ENCODE measurements at places on chromosomes 16 and 17. TPM values are rescaled to one million over a fixed set of nuclear protein-coding genes. Genes with fewer than 3 reads are reported as not detected.

FOXN1 gene
- total RNA-seq: not detected

DNA sequence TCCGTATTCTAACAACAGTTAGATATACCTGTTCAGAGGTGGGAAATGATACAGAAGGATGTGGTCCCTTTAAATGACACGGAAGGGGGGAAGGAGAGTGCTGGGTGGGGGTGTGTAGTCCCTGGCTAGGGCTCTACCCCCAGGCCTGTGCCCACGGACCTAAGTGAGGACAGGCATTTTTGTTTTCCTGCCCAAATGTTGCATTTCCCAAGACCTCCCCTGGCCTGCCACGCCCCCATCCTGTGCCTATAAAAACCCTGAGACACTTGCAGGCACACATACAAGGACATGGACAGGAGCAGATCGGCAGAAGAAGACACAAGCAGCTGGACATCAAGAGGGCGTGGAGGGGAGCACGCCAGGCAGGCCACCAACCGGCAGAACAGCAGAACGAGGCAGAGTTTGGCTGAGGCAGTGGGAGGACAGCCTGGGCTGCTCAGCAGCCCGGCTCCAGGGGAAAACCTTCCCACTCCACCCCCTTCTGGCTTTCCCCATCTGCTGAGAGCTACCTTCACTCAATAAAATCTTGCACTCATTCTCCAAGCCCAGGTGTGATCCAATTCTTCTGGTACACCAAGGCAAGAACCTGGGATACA is 13.3 kb upstream of the MPP2 start:
- DNase-seq: no peak

DNA sequence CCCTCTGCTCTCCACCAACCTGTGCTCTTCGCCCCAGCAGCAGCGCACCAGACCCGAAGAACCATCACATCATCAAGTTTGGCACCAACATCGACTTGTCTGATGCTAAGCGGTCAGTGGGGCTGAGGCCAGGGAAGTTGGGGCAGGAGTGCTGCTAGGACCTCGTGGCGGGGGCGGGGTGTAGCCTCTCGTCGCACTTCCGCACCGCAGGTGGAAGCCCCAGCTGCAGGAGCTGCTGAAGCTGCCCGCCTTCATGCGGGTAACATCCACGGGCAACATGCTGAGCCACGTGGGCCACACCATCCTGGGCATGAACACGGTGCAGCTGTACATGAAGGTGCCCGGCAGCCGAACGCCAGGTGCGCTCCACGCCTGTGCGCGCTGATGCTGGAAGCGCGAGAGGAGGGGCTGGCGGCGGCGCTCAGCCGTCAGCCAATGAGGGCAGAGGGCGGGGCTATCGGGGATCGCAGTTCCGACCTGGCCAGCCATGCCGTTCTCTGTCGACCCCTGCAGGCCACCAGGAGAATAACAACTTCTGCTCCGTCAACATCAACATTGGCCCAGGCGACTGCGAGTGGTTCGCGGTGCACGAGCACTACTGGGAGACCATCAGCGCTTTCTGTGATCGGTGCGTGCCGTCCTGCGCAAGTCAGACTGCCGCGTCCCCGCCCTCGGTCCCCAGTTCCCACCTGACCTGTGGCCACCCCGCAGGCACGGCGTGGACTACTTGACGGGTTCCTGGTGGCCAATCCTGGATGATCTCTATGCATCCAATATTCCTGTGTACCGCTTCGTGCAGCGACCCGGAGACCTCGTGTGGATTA is 3.2 kb upstream of the TMEM88 start:
- DNase-seq: no peak

DNA sequence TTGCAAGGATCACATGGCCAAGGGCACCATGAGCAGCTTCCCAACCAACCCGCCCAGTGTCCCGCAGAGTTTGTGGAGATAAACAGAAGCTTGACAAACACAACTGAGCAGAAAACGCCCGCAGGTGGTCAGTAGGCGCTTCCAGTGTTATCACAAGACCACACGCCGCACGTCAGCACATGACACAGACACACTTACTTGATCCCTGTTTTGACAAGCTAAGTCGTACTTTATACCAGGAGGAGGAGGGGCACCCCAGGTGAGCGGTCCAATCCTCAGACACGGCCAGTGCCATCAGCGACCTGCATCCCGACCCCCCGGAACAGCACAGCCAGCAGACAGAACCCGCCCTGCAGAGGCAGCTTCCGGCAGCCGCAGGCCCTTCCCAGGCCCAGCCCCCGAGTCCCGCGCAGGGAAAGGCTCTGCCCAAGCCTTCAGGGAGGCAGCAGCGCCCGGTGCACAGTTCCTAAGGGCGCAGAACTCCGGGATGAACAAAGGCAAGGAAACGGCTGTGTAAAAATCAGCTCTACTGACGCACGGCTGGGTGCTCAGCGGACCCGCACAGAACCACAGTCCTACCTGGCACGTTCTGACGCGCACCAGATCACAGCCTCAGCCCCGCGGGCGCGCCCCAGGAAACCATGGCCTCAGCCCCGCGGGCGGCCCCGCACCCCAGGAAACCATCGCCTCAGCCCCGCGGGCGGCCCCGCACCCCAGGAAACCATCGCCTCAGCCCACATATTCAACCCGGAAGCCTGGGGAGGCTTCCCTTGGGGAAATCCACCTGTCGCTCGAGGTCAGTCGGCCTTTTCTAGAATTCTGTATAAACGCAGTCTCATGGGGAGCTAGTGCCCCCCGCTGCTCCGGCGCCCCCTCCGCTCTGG is 27.8 kb downstream of the AXIN1 start:
- no peak for DNase-seq

- DNase-seq: no peak
Measured at GRCh38 chr16:252366-253337, 18.0 kb downstream of the FAM234A start.

DNA sequence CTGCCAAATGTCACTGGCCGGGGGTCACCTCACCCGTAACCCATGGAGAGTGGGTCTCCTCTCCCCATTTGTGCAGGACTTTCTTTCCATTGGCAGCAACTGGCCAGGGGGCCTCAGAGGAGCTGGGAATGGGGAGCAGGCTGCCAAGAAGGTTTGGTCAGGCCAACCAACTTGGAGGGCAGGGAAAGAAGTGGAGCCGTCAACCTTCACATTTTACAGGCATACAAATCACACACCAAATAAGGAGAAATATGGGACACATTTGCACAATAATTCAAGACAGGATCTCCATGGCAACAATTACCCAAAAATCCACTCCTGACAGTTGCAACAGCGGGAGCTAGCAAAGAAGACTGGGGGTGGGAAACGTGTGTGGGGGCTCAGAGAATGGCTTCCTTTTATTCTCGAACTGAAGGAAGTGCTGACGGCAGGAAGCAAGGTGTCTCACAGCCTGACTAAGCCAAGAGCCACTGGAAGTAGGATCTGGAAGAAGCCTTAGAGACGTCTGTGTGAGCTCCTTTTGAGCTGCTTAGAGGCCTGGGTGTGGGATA is 20.9 kb downstream of the RPRML start:
- no peak for DNase-seq

DNA sequence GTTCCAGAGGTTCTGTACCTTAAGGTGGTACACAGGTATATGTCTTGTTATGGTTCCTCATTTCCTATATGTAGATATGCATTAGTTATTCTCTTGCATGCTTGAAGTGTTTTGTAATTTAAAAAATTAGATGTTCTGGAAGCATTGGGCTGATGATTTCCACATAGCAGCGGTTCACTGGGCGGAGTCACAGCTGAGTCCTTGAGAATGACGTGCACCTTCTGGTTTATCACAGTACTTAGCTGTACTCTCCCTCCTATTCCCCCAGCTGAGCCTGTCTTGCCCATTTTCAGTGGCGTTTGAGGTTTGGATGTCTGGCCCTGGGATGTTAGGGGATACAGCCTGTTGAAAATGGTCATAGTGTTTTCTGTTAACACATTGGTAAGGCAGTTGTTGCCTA is 327.1 kb downstream of the SNX29 start:
- DNase-seq: no peak

GRCh38 chr17:14859542-14859941 is 405.6 kb downstream of the PMP22 start:
- no peak for DNase-seq

DNA sequence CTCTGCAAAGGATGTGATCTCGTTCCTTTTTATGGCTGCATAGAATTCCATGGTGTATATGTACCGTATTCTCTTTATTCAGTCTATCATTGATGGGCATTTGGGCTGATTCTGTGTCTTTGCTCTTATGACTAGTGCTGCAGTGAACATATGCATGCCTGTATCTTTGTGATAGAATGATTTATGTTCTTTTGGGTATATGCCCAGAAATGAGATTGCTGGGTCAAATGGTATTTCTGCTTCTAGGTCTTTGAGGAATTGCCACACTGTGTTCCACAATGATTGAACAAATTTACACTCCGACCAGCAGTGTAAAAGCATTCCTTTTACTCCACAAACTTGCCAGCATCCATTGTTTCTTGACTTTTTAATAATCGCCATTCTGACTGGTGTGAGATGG is 60.2 kb upstream of the ADORA2B start:
- DNase-seq: no peak

GRCh38 chr16:12027558-12028287 is 51.2 kb downstream of the SNX29 start:
- DNase-seq: no peak

KSR1 gene
- 7.4 TPM for total RNA-seq

All from H4 (cell line).